CD4-positive, CD25-positive, alpha-beta regulatory T cell (primary cell): ENCODE measurements at places on chromosomes 13 and 19.
A peak's percentile ranks its signal among the peaks of the same experiment; 100 is the strongest.

DNA sequence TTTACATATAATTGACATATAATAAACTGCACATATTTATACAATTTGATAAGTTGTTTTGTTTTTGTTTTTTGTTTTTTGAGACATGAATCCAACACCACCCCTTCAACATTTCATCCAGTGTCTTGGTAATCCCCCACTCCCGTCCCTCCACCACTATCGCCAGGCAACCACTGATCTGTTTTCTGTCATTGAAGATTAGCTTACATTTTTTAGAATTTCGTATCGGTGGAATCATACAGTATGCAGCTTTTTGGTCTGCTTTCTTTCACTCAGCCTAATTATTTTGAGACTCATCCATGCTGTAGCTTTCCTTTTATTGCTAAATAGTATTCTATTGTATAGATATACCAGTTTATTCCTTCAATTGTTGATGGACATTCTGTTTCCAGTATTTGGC lies 94.1 kb upstream of the FRY start:
- H3K36me3 ChIP-seq = no peaks in the 10 kb centered on the region
- H3K27ac ChIP-seq = no peak overlapping the region
- no peak for DNase-seq
- no peaks in the 10 kb centered on the region for H3K27me3 ChIP-seq
- no peaks in the 10 kb centered on the region for H3K4me1 ChIP-seq
- H3K4me3 ChIP-seq = no peak overlapping the region

- H3K4me3 ChIP-seq = no peak overlapping the region
- peaks cover 25% of the 10 kb centered on the region for H3K4me1 ChIP-seq
- H3K27ac ChIP-seq = no peak overlapping the region
- peaks cover 12% of the 10 kb centered on the region for H3K36me3 ChIP-seq
Measured at GRCh38 chr13:41455725-41456419, 1.5 kb upstream of the RGCC start.

- no peaks in the 10 kb centered on the region for H3K4me1 ChIP-seq
- no peak for DNase-seq
- H3K27ac ChIP-seq = no peak overlapping the region
- H3K27me3 ChIP-seq = peaks cover 2% of the 10 kb centered on the region
- H3K4me3 ChIP-seq = no peak overlapping the region
Measured at GRCh38 chr19:47404334-47405196, 14.8 kb downstream of the MEIS3 start.

DNA sequence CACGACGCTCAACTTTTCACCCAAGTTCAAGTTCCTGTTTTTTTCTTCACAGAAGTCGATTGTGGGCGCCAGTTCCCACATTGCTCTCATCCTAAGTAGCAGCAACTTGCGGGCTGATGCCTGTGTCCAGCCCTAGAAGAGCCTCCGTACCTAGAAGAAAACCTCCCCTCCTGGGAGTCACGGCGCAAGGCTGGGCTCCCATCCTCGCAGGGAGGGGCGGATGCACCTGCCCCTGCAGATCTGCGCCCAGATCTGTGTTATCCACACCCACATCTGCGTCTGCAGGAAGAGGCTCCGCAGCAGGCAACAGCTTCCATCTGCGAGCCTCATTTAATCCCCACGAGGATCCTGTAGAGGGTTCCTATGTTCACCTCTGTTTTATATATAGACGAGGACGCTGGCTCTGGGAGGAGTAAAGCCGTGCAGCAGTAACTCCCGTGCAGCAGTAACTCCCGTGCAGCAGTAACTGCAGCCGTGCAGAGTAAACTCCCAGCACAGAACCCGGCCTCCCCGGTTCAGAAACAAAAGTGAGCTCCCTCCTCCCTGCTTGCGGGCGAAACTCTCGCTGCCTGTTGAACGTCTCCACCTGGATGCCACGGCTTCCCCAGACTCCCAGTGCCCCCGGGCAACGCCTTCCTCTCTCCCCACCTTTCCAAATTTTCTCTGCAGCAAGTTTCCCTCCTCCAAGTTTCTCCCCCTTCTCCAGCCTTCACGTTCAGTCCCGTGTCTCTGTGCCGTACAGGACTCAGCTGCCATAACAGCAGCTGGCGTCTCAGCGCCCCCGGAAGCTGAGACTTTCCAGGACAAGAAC lies 23.5 kb upstream of the LAIR1 start:
- H3K36me3 ChIP-seq = no peaks in the 10 kb centered on the region
- H3K4me1 ChIP-seq = peaks cover 39% of the 10 kb centered on the region
- peak overlapping the region; percentile 67 for H3K27ac ChIP-seq
- H3K27me3 ChIP-seq = no peaks in the 10 kb centered on the region
- DNase-seq = peak; percentile 46
- peak overlapping the region; percentile 83 for H3K4me3 ChIP-seq

GRCh38 chr19:34370983-34371382 lies 6.0 kb downstream of the GPI start:
- H3K27me3 ChIP-seq = no peaks in the 10 kb centered on the region
- peaks cover 53% of the 10 kb centered on the region for H3K36me3 ChIP-seq
- no peak overlapping the region for H3K27ac ChIP-seq
- H3K4me3 ChIP-seq = no peak overlapping the region
- peaks cover 13% of the 10 kb centered on the region for H3K4me1 ChIP-seq

- peak; percentile 14 for DNase-seq
- peaks cover 11% of the 10 kb centered on the region for H3K27me3 ChIP-seq
- no peaks in the 10 kb centered on the region for H3K36me3 ChIP-seq
- H3K27ac ChIP-seq = no peak overlapping the region
Measured at GRCh38 chr13:112943309-112944125, 25.5 kb upstream of the MCF2L start.

GRCh38 chr13:31674051-31674450 lies 65.3 kb upstream of the RXFP2 start:
- H3K27me3 ChIP-seq = no peaks in the 10 kb centered on the region
- DNase-seq = no peak
- H3K4me3 ChIP-seq = no peak overlapping the region
- no peaks in the 10 kb centered on the region for H3K36me3 ChIP-seq
- H3K27ac ChIP-seq = no peak overlapping the region

- no peaks in the 10 kb centered on the region for H3K27me3 ChIP-seq
- H3K4me3 ChIP-seq = no peak overlapping the region
- no peaks in the 10 kb centered on the region for H3K36me3 ChIP-seq
Measured at GRCh38 chr19:7238051-7238450, 56.2 kb downstream of the INSR start.

GRCh38 chr19:15860522-15860921 lies 37.4 kb downstream of the CYP4F2 start:
- no peaks in the 10 kb centered on the region for H3K36me3 ChIP-seq
- no peaks in the 10 kb centered on the region for H3K4me1 ChIP-seq
- no peak for DNase-seq
- H3K27ac ChIP-seq = no peak overlapping the region

- no peaks in the 10 kb centered on the region for H3K36me3 ChIP-seq
- H3K4me1 ChIP-seq = no peaks in the 10 kb centered on the region
- no peak overlapping the region for H3K4me3 ChIP-seq
- DNase-seq = no peak
Measured at GRCh38 chr19:28656644-28657043, 556.3 kb downstream of the UQCRFS1 start.

DNA sequence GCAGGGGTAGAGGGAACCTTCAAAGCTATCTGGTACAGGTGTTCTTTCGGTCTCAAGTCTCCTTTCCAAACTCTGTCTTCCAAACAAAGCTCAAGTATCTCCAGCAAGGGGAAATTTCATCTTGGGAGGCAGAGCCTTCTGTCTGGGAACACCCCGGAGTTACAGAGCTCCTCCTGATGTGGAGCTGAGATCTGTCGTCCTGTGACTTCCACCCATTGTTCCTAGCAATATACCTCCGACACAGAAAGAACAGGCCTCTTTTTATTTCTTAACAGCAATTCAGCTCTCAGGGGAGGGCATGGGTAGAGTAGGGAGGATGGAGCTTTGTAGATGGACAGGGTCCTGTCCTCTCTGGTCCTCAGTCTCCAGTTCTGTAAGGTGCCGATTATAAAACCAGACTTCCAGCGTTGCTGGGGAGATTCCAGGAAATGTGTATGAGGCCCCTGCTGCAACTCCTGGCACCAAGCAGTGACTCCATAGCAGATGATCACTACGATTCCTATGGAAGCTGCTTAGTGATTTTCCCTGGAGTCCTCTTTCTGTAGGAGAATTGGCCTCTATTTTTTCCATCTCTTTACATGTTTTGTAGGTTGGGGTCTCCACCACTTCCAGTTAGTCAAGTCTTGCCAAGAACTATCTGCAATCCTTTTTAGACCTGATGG lies 56.0 kb upstream of the ARGLU1 start:
- no peak overlapping the region for H3K4me3 ChIP-seq
- H3K4me1 ChIP-seq = no peaks in the 10 kb centered on the region
- no peaks in the 10 kb centered on the region for H3K36me3 ChIP-seq
- peaks cover 11% of the 10 kb centered on the region for H3K27me3 ChIP-seq
- DNase-seq = no peak
- no peak overlapping the region for H3K27ac ChIP-seq

DNA sequence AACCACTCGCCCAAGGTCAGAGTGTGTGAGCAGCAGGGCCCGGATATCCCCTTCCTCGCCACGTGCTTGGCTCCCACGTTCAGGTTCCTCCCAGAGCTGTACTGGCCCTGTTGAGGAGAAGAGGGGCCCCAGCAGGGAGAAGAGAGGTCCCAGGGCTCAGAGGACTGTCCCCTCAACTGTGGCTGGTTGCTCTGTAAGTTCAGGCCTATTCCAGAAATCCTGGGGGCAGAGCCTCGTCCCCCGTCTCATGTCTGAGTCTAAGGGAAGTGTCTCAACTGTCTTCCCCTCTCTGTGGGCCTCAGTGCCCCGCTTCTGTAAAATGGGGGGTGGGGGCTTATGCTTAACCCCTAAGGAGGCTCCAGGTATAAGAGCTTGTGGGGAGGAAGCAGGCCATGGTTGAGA lies 3.9 kb downstream of the PPP5C start:
- no peaks in the 10 kb centered on the region for H3K27me3 ChIP-seq
- H3K27ac ChIP-seq = peak overlapping the region; percentile 76
- DNase-seq = peak; percentile 73
- H3K36me3 ChIP-seq = peaks cover 17% of the 10 kb centered on the region
- H3K4me1 ChIP-seq = peaks cover 50% of the 10 kb centered on the region

DNA sequence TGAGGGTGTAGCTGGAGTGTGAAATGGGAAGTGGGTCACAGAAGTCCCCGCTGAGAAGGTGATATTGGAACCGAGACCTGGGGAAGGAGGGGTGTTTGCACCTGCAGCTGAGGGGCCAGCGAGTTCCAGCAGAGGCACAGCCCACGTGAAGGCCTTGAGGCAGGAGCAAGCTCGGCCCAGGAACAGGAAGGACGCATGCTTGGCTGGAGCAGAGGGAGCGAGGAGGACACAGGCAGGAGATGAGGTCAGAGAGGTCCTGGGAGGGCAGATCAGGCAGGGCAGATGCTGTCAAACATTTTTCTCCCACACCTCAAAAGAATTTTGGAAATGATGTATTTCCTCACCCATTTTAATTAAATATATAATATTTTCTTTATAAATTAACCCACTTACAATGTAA lies 9.3 kb downstream of the ZNF415 start:
- H3K27ac ChIP-seq = no peak overlapping the region
- no peaks in the 10 kb centered on the region for H3K27me3 ChIP-seq
- no peak for DNase-seq
- no peaks in the 10 kb centered on the region for H3K4me1 ChIP-seq
- H3K4me3 ChIP-seq = no peak overlapping the region

DNA sequence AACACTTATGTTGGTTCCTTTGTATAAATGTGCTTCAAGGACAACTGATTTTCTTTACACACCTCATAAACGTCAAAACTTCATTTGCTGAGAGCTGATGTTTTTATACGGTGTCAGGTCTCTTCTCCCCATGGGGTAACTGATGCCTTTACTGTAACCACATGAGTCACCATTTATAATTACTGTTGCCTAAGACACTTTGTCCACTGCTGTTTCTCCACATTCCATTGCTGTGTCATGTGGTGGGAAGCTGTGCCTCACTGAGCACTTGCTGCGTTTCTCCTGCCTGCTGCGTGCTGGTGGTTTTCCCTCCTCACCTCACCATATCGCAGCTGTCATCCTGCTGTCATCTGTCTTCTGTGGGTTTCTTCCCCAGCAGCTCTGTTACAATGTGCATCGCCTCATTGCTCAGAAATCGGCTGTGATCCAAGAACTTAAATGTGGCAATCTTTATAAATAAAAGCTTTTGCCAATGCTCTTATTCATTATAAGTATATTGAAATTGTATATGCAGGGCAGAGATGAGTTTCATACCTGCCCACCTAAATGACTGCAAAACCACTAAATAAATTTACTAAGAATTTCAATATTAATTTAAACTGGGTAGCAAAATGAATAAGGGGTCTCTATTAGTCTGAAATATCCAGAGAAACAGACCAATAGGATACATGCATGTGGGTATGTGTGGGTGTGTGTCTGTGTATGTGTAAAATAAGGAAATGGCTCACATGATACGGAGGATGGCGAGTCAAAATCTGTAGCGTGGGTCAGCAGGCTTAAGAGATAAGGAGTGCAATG lies 547.0 kb upstream of the SLITRK5 start:
- H3K27ac ChIP-seq = no peak overlapping the region
- no peaks in the 10 kb centered on the region for H3K27me3 ChIP-seq
- H3K4me3 ChIP-seq = no peak overlapping the region
- H3K36me3 ChIP-seq = no peaks in the 10 kb centered on the region

DNA sequence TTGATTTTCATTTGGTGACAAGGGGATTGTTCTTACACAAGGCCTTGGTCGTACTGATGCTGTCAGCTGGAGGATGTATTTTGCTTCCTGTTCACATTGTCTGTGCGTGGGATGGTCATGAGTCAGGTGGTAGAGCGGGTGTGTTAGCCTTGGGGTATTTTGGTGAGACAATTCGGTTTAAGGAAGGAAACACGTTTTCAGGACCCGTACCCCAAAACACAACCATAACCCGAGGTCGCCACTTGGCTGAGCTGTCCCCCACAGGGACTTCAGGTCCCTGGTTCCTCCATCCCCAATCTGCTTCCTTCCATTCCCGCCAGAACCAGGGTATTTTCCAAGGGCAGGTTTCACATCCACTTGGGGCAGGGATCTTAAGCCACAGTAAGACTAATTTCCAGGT lies 15.0 kb downstream of the MYO9B start:
- H3K27me3 ChIP-seq = no peaks in the 10 kb centered on the region
- peaks cover 6% of the 10 kb centered on the region for H3K36me3 ChIP-seq
- peak overlapping the region; percentile 33 for H3K27ac ChIP-seq
- H3K4me1 ChIP-seq = peaks cover 31% of the 10 kb centered on the region
- H3K4me3 ChIP-seq = peak overlapping the region; percentile 13

GRCh38 chr19:53424968-53425597 lies 6.7 kb upstream of the ZNF761 start:
- H3K36me3 ChIP-seq = no peaks in the 10 kb centered on the region
- no peaks in the 10 kb centered on the region for H3K27me3 ChIP-seq
- no peaks in the 10 kb centered on the region for H3K4me1 ChIP-seq

GRCh38 chr13:97426695-97427094 lies 7.3 kb upstream of the RAP2A start:
- no peak overlapping the region for H3K4me3 ChIP-seq
- peaks cover 8% of the 10 kb centered on the region for H3K27me3 ChIP-seq
- no peaks in the 10 kb centered on the region for H3K36me3 ChIP-seq
- no peak overlapping the region for H3K27ac ChIP-seq
- H3K4me1 ChIP-seq = no peaks in the 10 kb centered on the region
- no peak for DNase-seq

DNA sequence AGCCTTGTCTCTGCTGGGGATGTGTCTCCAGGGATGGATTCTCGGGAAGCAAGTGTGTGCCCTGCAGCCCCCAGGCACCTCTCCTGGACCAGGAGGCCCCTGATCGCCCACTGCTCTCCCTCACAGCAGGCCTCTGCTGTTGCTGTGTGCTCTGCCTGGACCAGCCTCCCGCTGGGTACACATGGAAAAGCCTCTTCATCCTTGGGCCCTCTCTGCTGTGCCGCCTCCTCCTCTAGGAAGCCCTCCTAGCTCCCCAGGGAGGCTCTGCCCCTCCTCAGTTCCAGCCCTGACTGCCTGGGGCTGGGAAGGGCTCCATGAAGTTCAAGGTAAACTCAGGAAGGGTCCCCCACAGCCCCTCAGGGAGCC lies 12.0 kb downstream of the NDUFA11 start:
- H3K36me3 ChIP-seq = peaks cover 15% of the 10 kb centered on the region
- H3K4me3 ChIP-seq = no peak overlapping the region
- H3K4me1 ChIP-seq = peaks cover 5% of the 10 kb centered on the region
- H3K27ac ChIP-seq = no peak overlapping the region
